C1 segment of cervical spinal cord (tissue), 14 donors: ENCODE measurements at places on chromosomes 11 and 22.

DNA sequence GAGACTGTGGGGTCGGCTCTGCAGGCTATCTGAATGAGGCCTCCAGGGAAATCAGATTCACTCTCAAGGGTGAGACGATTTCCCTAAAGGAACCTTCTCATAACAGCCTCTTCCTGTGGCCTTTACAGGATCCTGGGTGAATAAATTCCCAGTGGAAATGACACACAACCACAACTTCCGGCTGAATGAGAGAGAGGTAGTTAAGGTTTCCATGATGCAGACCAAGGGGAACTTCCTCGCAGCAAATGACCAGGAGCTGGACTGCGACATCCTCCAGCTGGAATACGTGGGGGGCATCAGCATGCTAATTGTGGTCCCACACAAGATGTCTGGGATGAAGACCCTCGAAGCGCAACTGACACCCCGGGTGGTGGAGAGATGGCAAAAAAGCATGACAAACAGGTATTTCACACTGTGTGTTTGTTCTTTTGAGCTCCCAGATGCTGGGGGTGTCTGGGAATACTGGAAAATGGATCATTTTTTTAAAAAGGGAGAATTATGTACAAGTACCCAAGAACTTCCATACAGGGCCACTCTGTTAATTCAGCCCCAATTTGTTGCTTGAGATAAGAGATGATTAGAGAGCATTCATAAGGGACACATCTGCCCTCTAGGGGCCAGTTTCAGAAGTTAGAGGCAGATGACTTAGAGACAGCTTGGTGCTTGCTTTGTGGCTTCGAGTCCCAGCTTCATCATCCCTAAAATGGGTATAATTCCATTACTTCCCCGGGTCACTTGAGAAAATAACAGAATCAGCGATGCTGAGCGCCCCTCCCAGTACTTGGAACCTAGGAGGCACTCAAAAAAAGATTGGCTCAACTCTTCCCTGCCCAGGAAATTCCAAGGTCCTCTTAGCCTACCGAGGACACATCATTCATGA, 10.2 kb downstream of the SERPIND1 start:
- no peak for DNase-seq

- no peak for DNase-seq
These were observed 48.6 kb upstream of the PARVG start for GRCh38 chr22:44131989-44132685.

GRCh38 chr11:73422886-73423285, 46.7 kb downstream of the RELT start:
- DNase-seq = no peak

- DNase-seq = no peak
These were observed at the start of gene OPCML for GRCh38 chr11:133531971-133532651. OPCML (minus strand) TSS chr11:133532501.

DNA sequence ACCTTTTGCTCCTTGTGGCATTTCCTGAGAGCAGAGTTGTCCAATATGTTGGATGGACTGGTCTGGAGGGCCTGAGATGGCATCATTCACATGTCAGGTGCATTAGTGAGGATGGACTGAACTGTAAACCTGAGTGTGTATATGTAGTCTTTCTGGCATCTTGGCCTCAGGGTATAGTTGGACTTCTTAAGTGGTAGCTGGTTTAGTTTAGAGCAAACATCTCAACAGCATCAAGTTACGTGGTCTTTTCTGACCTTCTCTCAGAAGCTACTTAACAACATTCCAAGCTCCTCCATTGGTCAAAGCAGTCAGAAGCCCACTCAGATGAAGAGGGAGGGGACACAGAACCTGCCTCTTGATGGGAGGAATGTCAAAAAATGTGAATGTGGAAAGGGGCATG, 829.9 kb downstream of the METTL15 start:
- no peak for DNase-seq

DNA sequence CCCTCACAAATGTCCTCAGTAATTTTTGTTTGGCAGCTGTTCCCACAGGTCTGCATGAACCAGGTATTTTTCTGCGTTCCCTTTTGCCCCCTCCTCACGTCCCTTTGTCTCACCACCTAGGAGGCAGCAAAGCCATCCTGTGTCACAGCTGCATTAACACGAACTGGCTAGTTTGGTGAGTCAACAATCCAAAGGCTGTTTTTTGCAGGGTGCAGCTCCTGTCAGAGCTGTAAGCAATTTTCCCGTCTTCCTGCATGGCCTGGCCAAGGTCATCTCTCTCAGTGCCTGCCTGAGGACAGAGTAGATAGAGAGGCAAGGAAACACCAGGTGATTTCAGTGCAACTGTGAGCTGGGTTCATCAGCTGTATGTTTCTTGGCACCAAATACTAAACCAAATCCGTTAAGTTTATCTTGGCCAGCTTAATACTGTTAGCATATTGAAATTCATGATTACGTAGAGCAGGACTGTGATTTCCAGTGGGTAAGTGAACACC, 20.6 kb upstream of the VSIG10L2 start:
- DNase-seq = no peak

DNA sequence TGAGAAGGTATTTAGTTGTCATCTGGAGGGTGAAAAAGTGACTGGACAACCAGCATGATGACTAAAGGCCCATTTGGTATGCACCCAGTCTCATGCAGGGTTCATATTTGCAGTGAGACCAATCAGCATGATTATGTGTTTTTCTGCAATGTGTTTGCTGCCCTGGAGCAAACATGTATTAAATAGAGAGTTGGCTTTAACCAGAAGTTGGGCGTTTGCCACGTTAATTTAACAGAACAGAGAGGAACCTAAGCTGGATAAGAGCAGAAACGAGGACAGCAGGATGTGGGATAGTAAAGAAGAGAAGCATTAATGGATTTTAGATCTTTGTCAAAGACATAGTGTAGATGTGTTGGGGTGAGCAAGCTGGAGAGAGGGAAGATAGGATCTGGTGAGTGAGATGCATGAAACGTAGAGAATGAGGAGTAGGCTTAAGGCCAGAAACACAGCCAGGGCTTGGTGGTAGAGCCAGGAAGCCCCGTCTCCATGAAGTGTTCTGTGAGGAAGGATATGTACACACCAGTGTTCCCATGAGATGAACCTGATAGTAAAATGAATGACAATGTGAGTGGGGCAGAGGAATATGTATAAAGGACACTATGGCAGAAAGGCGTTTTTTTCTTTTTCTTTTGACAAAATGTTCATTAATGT, 164.0 kb upstream of the PDGFD start:
- no peak for DNase-seq

DNA sequence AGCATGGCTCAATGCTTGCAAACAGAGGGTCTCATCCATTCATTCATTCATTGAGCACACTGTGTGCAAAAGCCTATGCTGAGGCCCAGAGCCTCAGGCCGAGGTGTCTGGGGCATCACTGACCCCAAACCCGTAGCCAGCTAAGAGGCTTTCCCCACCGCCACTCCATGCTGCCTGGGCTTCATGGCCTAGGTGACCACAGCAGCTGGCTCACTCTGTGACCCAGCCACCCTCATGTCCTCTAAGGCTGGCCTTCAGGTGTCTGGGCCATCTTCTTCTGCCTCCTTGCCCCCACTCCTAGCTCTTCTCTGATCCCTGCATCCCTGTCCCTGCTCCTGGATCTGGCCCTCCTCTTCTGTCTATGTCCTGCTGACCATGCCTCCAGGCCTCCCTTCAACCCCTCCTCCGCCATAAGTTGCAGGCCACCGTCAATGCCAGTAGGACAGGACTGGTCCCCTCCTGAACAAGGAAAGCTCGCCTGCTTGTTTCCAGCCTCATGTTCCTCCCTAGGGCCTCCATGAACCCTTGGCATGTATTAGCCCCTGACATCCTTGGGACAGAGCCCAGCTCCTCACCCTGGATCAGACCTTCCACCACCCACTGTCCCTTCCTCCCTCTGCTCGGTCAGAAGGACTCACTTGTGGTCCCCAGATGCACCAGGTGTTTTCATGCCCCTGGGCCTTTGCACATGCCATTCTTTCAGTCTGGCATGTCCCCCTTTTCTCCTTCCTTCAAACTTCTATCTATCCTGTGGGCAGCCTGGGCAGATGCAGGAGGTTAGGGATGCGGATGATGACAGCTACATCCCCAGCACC, 92.8 kb downstream of the MYEOV start:
- DNase-seq = no peak

DNA sequence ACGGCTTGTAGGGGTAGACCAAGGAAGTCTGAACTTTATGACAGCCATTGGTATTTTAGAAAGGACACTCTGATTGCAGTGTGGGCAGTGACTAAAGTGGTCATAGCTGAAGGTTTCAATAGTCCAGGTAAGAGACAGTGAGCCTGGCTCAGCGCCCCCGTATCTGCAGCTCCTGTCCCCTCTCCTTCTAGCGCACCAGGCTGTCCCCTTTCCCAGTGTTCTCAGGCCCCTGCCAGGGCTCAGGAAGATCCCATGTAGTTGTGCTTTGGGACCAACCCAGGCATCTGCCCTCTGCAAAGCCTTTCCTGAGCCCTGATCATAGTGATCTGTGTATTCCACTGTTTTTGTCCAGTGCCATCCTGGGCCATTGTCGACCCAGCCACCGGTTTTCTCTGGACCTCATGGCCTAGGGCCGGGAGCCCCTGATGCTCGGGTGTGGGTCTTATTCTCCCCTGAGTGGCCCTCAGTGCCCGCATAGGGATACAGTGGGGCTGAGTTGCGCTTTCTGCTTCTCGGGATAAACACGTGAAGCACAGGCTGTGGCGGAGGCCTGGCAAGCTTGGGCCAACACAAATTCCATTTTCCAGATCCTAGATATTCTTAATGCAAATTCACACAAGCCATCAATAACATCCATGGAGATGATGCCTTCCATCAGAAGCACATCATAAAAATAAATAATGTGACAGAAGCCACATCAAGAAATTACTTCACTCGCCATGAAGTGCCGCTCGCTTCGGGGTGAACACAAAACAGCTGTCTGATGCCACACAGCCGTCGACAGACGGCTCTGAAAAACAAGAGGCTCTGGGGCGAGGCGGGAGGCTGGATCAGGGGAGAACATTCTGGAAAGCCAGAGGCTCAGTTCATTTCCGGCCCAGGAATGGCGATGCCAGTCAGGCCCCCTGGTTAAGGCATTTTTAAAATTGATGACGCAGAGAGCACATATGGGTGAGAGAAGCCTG, 805.0 kb downstream of the TBC1D22A start:
- DNase-seq = no peak

DNA sequence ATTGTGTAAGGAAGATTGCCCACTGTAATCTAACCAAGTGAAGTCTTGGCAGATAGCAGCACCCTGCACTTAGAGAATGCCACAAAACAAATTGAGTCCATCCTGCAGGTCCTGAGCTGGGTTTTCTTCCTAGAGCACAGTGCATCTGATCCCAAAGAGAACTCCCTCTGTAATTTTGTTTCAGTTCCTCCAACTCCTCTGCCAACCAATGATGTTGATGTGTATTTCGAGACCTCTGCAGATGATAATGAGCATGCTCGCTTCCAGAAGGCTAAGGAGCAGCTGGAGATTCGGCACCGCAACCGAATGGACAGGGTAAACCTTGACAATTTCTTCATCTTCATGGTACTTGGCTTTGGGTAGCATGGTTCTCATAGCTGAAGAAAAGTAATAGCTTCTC, 33.1 kb upstream of the ST14 start:
- no peak for DNase-seq

- DNase-seq = no peak
These were observed 812 bp upstream of the SMTN start for GRCh38 chr22:31080164-31080847.

DNA sequence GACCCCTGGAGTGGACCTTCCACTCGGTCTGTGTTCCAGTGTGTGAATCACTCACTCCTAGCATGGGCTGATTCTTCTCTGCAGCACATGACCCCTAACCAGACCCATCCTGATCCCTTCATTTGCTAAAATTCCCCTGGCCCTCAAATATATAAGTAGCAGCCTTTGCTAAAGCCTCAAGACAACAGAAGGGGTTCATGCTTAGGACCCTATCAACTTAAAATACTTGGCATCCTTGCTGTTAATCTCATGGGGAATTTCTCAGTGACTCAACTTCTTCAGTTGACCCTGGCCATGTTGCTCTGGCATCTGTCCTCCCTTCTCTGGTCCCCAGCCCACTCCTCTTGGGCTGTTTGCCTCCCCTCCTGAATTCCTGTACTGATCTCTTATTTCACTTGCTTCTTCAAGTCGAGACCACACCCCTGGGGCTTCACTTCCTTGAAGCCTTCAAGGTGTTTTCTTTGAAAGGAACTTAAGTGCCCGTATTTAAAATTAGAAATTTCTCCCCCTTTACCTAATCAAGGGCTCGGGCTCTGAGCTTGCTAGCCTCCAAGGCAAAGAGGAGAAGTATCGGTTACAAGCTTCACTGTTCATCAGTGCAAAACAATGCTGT, 23.6 kb downstream of the NNMT start:
- DNase-seq = no peak

DNA sequence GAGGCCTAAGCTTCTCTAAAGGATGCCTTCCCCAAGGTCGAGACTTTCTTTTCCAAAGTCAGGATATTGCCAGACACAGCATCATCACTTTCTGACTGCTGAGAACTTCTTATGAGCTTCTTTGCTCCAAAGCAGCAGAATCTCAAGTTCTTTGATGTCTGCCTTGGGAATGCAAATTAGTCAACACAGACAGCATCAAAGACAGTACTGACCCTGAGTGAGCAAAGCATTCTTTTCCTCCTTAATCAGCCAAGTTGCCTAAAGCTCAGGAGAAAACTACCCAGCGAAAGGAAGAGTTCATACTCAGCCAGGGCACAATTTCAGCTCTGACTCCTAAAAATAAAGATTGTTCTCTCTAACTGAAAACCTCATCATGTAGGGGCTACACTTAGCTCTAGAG, 98.0 kb downstream of the SLC36A4 start:
- DNase-seq = no peak

DNA sequence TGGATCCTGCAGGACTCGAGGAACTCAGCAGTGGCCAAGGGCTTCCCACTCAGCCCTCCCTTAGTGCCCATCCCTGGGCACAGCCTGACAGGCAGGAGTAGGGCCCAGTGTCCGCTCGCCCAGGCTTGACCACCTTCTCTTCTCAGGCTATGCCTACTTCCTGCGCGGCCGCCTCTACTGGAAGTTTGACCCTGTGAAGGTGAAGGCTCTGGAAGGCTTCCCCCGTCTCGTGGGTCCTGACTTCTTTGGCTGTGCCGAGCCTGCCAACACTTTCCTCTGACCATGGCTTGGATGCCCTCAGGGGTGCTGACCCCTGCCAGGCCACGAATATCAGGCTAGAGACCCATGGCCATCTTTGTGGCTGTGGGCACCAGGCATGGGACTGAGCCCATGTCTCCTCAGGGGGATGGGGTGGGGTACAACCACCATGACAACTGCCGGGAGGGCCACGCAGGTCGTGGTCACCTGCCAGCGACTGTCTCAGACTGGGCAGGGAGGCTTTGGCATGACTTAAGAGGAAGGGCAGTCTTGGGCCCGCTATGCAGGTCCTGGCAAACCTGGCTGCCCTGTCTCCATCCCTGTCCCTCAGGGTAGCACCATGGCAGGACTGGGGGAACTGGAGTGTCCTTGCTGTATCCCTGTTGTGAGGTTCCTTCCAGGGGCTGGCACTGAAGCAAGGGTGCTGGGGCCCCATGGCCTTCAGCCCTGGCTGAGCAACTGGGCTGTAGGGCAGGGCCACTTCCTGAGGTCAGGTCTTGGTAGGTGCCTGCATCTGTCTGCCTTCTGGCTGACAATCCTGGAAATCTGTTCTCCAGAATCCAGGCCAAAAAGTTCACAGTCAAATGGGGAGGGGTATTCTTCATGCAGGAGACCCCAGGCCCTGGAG, 3.3 kb upstream of the SMARCB1 start:
- DNase-seq = no peak
